ENCODE measurements at places on chromosomes 6 and 20.

GRCh38 chr20:54127855-54128574, 45.8 kb downstream of the CYP24A1 start:
- no peak for DNase-seq

GRCh38 chr6:48764286-48765044, 653.5 kb upstream of the PTCHD4 start:
- DNase-seq: no peak

DNA sequence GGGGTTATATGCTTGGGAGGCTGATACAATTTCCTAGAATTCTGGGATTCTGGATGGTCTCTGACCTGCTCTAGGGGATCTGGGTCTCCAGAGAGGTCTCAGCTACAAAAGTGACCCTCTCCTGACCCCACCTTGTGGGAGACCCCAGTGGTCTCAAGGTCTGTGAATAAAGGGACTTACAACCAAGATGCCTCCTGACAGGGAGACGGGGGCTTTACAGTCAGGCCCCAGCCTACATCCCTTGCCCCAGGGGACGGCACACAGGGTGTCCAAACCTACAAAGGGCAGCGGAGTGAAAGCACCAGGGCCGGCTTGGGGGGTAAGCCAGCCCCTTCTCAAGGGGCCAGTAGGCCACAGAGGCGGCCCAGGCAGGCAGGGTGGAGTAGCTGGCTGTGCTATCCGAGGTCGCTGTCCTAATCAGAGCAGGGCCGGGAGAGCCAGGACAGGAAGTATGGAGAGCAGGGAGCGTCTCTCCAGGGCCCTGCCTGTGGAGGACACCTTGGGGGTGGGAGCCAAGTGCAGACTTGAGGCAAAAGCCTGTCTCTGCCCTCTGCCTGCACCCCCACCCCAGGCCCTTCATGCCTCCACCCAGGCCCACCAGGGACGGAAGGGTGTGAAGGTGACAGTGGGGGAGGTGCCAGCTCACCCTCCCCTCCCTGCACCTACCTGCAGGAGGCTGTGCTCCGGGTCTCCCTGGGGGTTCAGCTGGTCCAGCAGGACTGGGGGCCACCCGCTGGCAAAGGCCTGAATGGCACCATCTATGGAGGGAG, 3.5 kb downstream of the GFRA4 start:
- no peak for DNase-seq

DNA sequence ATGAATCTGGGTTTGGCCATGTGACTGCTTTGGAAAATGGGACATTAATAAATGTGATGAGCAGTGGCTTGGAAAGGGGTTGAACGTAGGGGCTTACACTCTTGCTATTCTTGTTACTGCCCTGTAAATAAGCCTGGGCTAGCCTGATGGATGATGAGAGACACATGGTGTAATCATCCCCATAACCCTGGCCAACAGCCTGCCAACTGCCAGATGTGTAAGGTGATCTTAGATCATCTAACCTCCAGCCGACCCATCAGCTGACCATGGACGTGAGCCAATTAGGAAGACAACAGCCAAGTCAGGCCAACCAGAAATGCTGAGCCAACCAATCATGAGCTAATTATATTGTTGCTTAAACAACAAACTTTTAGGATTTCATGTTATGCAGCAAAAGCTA, 25.2 kb downstream of the FBXO30 start:
- DNase-seq: no peak

DNA sequence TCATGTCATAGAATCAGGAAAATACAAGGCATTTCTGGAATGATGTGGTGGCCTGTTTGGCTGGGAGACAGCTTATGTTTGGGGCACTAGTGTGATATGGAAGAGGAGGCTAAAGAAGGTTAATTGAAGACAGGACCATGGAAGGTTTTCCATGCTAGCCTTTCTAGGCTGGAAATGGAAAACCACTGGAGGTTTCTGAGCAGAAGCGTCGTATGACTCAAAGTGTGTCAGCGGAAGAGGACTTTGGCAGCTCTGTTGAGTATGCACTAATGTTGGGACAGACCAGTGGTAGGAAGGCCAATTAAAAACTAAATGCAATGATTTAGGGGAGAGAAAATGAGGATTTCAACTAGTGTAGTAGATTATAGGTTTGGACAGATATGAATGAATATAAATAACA, 413.1 kb downstream of the PLCB1 start:
- no peak for DNase-seq

- DNase-seq: no peak
These were observed 1.4 kb downstream of the IL22RA2 start for GRCh38 chr6:137171824-137172733.

GRCh38 chr20:32792731-32793458, 26.9 kb upstream of the MAPRE1 start:
- DNase-seq: no peak

- no peak for DNase-seq
These were observed 31.8 kb downstream of the EZR start for GRCh38 chr6:158787395-158787794.

DNA sequence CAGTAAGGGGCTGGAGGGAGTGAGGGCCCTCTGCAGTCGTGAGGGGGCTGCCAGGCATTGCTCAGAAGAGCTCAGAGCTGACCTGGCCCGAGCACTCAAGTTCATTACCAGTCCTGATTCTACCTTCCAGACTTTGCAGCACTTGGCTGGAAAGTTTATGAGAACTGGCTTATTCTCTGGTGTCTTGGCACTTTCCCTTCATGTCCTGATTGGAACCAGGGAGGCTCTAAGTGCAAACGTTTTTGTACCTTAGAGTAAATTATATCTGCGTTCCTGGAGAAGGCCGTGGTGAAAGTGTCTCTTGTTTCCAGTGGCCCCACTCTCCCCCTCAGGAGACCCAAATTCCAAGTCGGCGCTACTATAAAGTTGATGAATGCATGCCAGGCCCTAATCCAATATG, 402.3 kb downstream of the CDC5L start:
- no peak for DNase-seq

GRCh38 chr6:26249707-26249956, 115.4 kb upstream of the BTN3A2 start:
- DNase-seq: no peak

- DNase-seq: no peak
These were observed 198.6 kb downstream of the CDKAL1 start for GRCh38 chr6:20732896-20733295.

GRCh38 chr6:7604506-7604905, 14.5 kb downstream of the SNRNP48 start:
- DNase-seq: no peak

DNA sequence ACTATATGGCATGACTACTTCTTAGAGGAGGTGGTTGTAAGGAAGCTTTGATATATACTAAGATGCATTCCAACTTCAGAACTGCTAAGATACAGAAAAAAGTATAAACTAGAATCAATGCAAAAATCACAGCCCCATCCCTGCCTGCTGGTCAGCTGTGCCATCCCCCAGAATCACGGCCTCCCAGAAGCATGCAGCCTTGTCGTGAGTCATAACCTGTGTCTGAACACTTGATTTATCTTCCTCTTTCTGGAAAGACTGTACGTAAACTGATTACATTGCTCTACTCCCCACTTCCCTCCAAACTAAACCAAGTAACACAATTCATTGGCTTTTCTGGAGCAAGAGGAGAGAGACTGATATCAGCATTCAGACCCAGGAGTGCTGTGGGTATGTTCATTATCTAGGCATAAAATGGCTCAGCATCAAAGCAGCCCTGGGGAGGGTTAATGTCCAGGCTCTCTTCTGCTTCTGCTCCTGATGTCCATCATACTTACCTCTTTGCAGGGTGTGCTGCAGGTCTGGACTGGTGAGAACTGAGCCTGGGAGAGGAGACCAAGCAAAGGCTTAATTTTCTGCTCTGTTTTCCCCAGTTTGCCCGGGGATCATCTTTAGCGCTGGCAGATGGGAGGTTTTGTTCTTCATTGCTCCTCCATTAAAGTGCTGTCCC, 18.4 kb downstream of the SCP2D1 start:
- no peak for DNase-seq

- no peak for DNase-seq
These were observed 103.8 kb upstream of the FAM184A start for GRCh38 chr6:119182216-119182803.

DNA sequence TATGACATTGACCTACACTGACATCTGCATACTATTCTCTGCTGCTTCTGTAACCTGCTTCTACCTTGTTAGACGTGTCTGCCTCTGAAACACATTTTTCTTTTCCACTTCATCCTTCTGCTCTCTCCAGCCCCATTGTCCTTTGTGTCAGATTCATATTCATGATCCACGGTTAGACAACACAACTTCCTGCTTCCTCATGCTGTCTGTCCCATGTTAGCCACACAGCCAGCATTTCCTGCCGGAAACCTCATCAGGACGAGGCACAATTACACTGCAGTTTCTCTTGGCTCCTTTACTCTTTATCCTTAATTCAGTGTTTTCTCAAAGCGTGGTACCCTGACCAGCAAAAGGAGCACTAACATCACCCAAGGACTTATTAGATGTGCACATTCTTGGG, 150.2 kb downstream of the TBC1D7 start:
- no peak for DNase-seq

DNA sequence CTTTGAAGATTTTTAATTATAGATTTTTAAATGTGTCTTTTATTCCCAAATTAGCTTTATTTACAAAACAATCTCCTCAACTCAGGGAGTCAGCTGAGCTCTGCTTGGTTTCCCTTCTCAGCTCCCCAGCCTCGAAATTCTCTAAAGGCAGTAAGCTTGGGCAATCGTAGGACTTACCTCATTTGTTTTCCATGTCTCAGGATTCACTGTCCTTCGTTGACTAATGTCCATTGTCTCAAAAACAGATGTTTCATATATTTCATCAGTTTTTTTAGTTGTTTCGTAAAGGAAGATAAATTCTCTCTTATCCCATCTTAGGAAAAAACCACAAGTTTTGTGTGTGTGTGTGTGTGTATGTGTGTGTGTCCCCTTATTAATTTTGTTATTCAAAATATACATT, 102.2 kb upstream of the ADGRF1 start:
- DNase-seq: no peak

GRCh38 chr6:57190140-57190539, 18.0 kb downstream of the BAG2 start:
- DNase-seq: no peak
